NCI-H1436 treated with DMSO at 0.1 percent for 48 hours (cell line): ENCODE measurements at places on chromosomes 2 and 18.

DNA sequence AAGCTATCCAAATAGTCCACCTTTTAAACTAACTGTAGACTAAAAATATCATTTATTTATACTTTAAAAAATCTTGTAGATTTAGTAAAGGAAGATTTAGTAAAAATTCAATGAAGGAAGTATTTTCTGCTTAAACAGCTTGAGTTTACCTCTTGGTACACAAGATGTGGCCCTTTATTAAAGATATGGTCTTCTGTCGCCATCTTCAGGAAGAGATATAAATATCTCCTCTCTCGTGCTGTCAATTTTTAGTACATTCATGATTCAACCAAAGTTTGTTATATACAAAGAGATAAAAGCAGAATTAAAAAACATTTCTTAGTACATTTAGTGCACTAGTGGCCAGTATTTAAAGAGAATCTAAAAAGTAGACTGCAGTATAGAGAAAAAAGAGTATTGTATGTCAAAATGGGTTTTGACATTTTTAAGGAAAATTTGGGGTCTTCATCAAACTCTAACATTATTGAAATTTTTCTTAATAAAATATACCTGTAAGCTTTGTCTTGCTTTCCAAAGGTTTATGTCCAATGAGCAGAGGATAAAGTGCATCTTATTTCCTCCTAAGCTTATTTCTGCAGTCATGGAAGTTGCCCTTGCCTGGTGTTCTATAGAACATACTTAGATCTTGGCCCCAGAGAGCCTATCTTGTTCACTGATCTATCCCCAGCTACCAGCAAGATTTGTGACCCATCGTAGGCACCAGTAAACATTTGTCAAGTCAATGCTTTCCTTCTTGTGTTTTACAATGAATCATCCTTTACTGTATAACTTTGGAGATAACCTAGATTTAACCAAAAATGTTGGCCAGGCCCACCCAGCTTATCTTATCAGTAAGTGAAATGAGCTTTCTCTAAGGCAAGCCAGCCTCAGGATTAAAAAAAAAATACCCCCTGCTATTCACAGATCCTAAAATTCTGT, 18.5 kb upstream of the EML6 start:
- DNase-seq, result peak; percentile 36

DNA sequence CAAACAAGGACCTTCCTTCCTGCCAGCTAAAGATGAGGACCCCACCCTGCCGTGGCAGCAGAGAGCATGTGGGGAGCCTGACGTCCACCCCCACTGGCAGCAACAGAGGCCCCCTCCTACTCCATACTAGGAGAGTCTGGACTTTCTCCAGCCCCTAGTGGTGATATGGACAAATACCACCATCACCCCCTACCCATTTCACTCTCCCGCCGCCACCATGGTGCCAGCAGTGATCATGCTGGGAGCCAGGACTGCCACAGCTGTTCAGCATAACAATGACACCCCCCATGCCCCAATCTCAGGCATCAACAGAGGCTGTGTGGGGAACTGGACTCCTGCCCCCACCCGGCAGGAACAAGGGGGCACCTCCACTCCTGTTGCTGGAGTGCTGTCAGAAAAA, 42.7 kb upstream of the ATP9B start:
- no peak for DNase-seq

DNA sequence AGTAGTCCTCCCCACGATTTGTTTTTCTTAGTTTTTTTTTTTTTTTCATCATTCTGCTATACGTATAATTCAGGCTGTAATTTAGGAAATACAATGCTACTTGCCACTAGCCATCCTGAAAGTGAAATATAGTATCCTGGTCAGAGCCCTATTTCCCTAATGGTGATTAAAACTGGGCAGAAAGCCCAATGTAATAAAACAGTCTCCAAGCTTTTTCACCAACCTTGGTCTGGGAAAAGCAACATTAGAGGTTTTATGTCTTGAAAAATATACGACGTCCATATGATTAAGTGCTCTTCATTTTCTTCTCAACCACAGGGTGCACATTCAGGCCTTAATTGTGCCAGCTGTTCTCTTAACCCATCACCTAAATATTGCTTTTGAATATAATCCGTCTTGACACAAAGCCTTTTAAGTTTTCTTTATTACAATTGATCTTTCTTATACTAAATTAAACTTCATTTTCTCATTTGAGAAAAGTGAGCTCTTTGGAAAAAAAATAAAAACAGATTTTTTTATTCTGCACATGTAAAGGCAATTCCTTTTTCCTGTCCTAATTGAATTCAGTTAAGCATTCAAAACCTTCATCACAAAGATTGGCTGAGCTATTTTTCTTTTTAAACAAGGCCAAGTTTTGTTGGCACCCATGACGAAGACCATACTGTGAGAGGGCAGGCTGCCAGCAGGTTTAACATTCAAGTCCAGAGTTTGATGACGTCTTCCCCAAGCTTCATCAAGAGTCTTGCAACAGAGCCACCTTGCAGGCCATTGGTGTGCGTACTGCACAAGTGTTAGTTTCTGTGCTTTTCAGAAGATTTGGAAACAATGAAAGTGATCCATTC, 52.7 kb downstream of the MAP2 start:
- no peak for DNase-seq

GRCh38 chr18:34458410-34458977, 233.8 kb upstream of the NOL4 start:
- DNase-seq, result no peak
